ENCODE measurements at places on chromosomes 12 and 14. TPM values are rescaled to one million over a fixed set of nuclear protein-coding genes. Genes with fewer than 3 reads are reported as not detected.
A peak's percentile ranks its signal among the peaks of the same experiment; 100 is the strongest.

DNA sequence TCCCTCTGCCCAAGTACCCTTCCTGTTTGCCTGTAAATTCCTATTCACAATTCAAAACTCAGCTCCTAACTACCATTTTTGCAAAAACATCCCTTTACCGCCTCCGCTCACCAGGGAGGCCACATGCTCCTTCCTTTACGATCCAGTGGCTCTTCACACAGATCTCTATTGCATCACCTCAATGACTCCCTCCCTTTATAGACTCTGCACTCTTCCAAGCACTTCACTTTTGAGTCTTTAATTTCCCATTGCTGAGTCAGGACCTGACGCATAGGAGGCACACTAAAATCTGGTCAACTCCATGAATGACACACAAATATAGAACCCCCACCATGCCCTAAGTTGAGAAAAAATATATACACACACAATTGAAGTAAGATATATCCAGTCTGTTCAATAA lies 45.9 kb downstream of the PPP1R13B start:
- H3K36me3 ChIP-seq = no peaks in the 10 kb centered on the region
- no peak overlapping the region for H3K4me3 ChIP-seq
- peak; percentile 60 for ATAC-seq
- no peaks in the 10 kb centered on the region for H3K4me1 ChIP-seq
- H3K27ac ChIP-seq = peak overlapping the region; percentile 6

SIX1 gene
- total RNA-seq = not detected

PRH2 gene
- total RNA-seq = not detected

GRCh38 chr12:81245907-81246570 lies 168.2 kb downstream of the ACSS3 start:
- H3K4me1 ChIP-seq = no peaks in the 10 kb centered on the region
- H3K36me3 ChIP-seq = no peaks in the 10 kb centered on the region
- ATAC-seq = no peak
- H3K4me3 ChIP-seq = no peak overlapping the region
- no peaks in the 10 kb centered on the region for H3K27me3 ChIP-seq
- no peak overlapping the region for H3K27ac ChIP-seq

GRCh38 chr12:52280319-52280795 lies 5.9 kb downstream of the KRT86 start:
- ATAC-seq = no peak
- no peak overlapping the region for H3K4me3 ChIP-seq
- no peak overlapping the region for H3K27ac ChIP-seq
- H3K27me3 ChIP-seq = peaks cover 15% of the 10 kb centered on the region
- no peaks in the 10 kb centered on the region for H3K36me3 ChIP-seq

DNA sequence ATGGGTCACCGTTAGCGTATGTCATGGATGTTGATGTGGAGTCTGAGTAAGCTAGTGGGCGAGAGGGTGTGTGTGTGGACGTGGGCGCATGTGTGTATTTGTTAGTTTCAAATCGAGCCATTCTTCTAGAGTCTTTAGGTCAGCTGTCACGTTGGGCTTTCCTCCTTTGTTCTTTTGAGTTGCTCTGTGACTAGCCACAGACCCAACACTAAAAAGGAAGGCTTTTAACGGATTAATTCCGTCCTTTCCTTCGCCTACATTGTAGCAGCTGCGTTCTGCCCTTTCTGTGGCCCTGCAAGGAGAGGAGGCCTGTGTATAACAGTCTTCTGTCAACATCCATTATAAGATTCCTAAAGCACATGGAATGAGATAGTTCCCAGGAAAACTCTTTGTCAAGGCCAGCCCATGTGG lies 117.2 kb upstream of the DNM1L start:
- H3K27ac ChIP-seq = no peak overlapping the region
- H3K4me1 ChIP-seq = no peaks in the 10 kb centered on the region
- no peak for ATAC-seq
- H3K36me3 ChIP-seq = no peaks in the 10 kb centered on the region
- peaks cover 3% of the 10 kb centered on the region for H3K27me3 ChIP-seq

DNA sequence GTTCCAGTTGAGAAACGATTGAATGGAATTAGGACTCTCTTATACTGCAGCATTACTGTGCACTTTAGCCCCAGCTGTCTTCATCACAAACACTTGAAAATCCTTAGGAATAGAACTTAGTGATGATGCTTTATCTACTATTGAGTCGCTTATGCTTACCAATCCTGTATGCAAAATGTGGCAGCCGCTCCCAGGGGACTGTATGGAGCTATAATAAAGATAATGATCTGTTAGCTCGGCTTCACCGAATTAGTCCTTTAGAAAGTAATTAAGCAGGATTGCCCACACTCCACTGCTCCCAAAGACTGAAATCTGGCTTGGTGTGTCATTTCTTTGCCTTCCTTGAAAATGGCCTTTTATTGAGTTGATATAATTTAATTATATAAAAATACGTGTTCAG lies 10.6 kb downstream of the EML1 start:
- H3K4me1 ChIP-seq = no peaks in the 10 kb centered on the region
- no peaks in the 10 kb centered on the region for H3K36me3 ChIP-seq
- no peak overlapping the region for H3K4me3 ChIP-seq
- peaks cover 30% of the 10 kb centered on the region for H3K27me3 ChIP-seq
- ATAC-seq = no peak
- no peak overlapping the region for H3K27ac ChIP-seq

DBX2 gene
- not detected for total RNA-seq

DNA sequence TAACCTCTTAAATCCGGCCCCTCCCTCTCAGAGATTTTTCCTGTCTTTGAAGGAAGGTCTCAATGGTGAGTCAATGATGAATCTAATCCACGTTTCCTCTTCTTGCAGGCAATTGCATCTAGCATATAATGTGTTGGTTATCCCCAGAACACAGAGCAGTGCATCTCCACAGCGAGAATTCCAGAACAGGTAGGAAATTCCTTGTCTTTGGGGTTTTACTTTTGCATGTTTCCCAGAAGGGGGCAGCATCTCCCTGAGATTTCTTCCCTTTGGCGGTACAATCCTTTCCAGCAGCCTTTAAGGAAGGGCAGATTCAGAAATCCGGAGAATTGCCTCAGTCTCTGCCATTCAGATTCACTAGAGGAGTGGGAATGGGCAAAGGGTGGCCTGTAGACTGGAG lies 128.0 kb downstream of the KCNA5 start:
- H3K27ac ChIP-seq = no peak overlapping the region
- no peaks in the 10 kb centered on the region for H3K4me1 ChIP-seq
- ATAC-seq = no peak
- peaks cover 8% of the 10 kb centered on the region for H3K27me3 ChIP-seq

SLC6A15 gene
- total RNA-seq = 0.78 TPM

- peaks cover 4% of the 10 kb centered on the region for H3K27me3 ChIP-seq
- H3K4me3 ChIP-seq = no peak overlapping the region
- H3K4me1 ChIP-seq = no peaks in the 10 kb centered on the region
- H3K36me3 ChIP-seq = no peaks in the 10 kb centered on the region
- no peak for ATAC-seq
Observed at GRCh38 chr12:68868043-68868790, 60.2 kb downstream of the MDM2 start.

FAM90A1 gene
- 0.24 TPM for total RNA-seq

FLVCR2 gene
- total RNA-seq = 18.5 TPM

DNA sequence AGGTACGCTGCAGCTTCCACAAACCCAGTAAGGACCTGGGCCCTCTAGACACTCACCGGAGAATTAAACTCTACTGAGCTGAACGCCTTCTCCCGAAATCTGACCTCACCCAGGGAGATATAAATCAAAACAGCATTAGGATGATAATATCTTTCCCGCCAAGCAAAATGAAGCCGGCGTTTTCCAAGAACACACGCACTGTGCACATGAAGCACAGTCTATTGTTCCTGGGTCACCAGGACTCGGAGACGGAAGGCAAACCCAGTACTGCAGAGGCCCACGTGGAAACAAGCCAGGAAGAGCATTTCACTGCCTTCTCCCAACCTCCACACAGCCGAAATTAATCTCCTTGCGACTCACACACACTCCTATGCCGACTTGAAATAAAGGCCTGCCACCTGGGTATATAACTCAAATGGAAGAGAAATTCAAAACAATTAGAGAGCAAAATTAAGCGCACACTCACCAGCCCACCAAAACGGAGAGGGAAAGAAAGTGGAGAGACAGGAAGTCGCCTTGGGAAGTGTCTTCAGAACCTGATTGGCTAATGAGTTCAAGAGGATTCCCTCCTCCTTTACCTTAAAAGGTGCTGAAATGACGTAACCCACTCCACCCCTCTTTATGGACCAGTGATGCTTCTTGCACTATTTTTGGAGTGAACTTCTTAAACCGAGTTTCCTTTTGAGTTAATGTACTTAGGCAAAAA lies at the start of gene CCNB1IP1:
Gene CCNB1IP1, minus strand, starts transcription at position 492 of the 706 bp plus-strand sequence. CDS start 16,756 bp downstream, outside the sequence.
- H3K27ac ChIP-seq = peak within 1 kb of the TSS; percentile 88
- no peaks in the 10 kb centered on the region for H3K27me3 ChIP-seq
- H3K4me1 ChIP-seq = peaks cover 14% of the 10 kb centered on the region
- peak within 1 kb of the TSS; percentile 95 for H3K4me3 ChIP-seq

MYF5 gene
- not detected for total RNA-seq

DNA sequence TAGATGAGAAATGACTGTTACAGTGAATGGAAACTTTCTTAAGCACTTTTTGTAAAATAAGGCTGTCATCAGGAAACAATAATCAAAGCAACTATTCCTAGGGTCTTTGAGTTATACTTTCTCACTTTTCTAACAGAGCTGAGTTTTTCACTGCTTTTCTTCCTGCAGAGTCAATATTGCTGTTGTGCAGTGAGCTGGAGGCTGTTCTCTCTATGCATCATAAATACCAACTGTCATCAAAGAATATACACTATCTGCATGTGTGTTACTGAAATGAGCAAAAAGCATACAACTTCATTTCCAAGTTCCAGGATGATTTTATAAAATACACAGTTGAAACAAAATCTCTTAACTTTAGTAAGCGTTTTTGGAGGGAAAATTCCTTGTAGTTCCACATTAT lies 110.4 kb upstream of the CPSF6 start:
- no peak overlapping the region for H3K4me3 ChIP-seq
- no peak overlapping the region for H3K27ac ChIP-seq
- no peaks in the 10 kb centered on the region for H3K4me1 ChIP-seq
- H3K36me3 ChIP-seq = no peaks in the 10 kb centered on the region
- ATAC-seq = no peak

DNA sequence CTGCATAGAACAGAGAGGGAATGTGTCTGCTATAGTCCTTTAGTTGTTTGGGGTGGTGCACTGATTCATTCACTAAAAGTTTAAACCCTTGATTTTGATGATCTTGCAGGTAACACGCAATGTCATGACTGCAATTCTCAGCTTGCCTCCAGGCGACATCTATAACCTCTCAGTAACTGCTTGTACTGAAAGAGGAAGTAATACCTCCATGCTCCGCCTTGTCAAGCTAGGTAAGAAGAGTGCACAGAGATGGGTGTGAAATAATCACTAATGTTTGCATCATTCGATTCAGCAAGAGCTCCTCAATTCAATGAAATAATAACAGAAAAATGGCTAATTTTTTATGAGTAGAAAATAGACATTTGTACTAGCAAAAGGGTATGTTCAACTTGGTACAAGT lies 203.7 kb downstream of the PTPRO start:
- ATAC-seq = no peak
- no peaks in the 10 kb centered on the region for H3K4me1 ChIP-seq
- H3K27me3 ChIP-seq = peaks cover 20% of the 10 kb centered on the region
- H3K27ac ChIP-seq = no peak overlapping the region

- ATAC-seq = no peak
- peaks cover 3% of the 10 kb centered on the region for H3K27me3 ChIP-seq
- no peak overlapping the region for H3K4me3 ChIP-seq
- H3K36me3 ChIP-seq = no peaks in the 10 kb centered on the region
- no peak overlapping the region for H3K27ac ChIP-seq
Observed at GRCh38 chr12:101946233-101946611, 68.8 kb downstream of the DRAM1 start.

AQP6 gene
- not detected for total RNA-seq

FBRSL1 gene
- total RNA-seq = 34.7 TPM

SDR9C7 gene
- total RNA-seq = not detected

GRCh38 chr12:15904378-15904920 lies 6.7 kb upstream of the DERA start:
- no peaks in the 10 kb centered on the region for H3K4me1 ChIP-seq
- no peaks in the 10 kb centered on the region for H3K27me3 ChIP-seq
- no peak overlapping the region for H3K27ac ChIP-seq
- H3K36me3 ChIP-seq = no peaks in the 10 kb centered on the region
- ATAC-seq = no peak
- no peak overlapping the region for H3K4me3 ChIP-seq

DNA sequence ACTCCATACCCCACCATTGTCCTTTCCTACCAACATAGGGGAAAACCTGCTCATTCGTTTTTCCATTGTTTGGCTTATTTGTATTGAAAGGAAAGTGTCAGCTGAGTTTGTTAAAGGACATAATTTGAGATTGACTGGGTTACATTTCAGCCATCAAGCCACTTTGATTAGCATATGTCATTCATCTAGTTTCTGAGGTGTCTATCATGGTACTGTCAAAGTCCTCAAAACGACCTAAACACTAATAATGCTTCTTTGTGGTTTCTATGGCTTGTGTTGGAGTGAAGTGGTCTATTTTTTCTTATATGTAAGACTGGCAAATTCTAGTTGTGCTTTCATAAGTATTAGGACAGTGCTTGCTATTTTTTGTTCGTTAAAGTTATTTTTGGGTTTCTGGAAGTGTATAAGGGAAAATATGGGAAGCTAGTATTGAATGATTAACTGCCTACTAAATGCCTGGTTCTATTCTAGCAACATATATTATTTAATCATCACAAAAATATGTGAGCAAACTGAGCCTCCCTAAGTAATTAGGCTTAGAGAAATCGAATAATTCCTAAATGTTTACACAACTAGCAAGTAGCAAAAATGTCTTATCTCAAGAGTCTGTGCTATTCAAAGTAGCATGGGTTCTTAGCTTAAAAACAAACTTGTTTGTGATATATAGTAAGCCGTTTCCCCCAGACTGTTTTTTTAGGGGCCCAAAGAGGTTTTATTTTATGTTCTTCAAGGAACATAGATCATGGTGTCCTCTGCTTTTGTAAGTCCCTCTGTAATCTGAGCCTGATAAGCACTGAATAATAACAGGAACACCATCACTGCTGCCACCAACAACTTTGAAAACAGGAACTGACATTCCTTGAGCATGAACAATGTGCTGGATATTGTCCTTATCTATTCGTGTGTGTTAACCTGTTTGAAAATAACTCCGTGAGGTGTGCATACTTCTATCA lies 67.1 kb downstream of the DERA start:
- H3K4me1 ChIP-seq = no peaks in the 10 kb centered on the region
- ATAC-seq = no peak
- no peaks in the 10 kb centered on the region for H3K27me3 ChIP-seq
- peaks cover 26% of the 10 kb centered on the region for H3K36me3 ChIP-seq
- H3K4me3 ChIP-seq = no peak overlapping the region
- H3K27ac ChIP-seq = no peak overlapping the region

ANKS1B gene
- 1.8 TPM for total RNA-seq

ABCD2 gene
- 3.3 TPM for total RNA-seq

CPNE6 gene
- not detected for total RNA-seq

Measured in activated T-helper 17 cell treated with anti-CD3 and anti-CD28 coated beads, Interleukin-2, amount 50 U/mL, for 72 hours (primary cell).